T follicular helper cell (primary cell): ENCODE measurements at places on chromosomes 11 and 22.
A peak's percentile ranks its signal among the peaks of the same experiment; 100 is the strongest.

GRCh38 chr11:66912911-66913310 is 45.3 kb downstream of the PC start:
- no peak for DNase-seq

DNA sequence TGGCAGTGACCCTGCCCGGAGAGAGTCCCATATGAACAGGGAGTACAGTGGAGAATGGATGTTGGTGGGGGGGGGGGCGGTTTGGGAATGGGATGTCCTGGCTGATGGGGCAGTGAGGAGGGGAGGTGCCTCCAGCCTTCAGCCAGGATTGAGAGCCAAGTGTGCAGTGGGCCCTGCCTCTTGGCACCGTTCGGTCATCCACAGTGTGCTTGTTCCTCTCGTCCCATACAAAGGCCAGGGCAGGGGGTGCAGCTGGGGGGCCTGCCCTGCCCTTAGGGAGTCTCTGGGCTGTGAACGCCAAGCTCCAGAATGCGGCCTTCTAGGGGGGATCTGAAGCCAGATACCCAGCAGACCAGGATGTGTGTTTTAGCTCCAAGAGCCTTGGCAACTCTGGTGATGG is 34.0 kb downstream of the KCNC1 start:
- DNase-seq = no peak

DNA sequence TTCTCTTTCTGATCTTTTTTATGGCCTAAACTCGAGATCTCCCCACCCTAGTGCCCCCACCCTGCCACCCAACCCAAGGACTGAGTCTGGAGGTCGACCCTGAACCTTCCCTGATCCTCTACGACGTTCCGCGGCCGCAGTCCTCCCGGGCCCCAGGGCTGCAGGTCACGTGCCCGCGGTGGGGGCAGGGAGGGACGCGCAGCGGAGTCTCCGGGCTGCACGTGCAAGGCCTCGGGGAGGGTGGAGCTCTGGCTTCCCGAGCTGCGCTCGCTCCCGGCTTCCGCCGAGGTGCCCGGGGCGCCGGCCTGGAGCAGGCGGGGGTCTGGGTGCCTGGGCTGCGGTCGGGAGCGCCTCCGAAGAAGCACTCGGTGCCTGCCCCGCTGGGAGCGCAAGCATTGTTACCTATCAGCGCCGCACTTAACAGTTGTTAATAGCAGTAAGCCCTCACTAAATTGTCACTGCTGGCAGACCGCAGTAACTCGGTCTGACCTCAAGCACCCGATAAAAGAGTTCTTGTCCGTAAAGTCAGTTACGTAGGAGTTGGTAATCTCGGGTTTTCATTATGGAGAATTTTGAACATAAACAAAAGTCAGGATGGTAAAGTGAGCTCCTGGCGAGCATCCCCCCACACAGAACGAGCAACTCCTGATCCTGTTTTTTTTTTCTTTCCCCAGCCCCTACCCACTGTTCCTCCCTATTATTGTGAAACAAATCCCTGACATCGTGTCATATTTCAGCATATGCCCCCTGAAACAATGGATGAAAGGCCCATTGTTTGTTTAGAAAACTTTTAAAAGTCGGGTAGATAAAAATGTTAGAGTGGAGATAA is 69.7 kb upstream of the EP300 start:
- DNase-seq = peak; percentile 69

DNA sequence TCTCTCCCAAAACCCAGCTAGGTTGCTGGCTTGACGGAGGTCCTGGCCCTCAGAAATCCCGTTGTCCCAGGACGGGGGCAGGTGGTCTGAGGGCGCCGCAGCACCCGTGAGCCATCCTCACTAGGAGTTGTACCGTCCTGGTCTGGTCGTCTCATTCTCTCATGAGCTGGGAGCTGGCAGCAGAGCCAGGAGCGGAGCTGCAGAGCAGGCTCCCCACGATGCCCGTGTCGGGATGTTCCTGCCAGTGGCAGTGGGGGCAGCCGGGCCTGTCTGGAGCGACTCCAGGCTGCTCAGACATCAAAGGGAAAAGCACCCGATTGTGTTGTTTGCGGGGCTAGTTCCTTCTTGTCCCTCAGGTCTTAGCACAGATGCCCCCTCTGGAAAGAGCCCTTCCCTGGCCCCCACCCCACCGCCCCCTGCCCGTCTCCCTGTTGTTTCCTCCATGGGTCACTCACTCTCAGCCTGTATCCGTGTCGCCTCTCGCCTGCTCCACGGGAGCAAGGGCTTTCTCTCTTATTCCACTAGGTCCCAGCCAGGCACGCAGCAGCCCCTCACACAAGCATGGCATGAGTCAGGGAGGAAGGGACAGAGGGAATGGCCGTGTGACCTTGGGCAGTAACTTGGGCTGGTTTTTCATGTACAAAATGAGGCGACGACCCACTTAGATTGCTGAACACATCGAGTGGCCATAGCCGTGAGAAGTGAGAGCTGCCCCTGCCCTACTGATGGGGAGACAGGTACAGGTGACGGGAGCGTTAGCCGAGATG is 23.2 kb upstream of the MGAT3 start:
- no peak for DNase-seq

DNA sequence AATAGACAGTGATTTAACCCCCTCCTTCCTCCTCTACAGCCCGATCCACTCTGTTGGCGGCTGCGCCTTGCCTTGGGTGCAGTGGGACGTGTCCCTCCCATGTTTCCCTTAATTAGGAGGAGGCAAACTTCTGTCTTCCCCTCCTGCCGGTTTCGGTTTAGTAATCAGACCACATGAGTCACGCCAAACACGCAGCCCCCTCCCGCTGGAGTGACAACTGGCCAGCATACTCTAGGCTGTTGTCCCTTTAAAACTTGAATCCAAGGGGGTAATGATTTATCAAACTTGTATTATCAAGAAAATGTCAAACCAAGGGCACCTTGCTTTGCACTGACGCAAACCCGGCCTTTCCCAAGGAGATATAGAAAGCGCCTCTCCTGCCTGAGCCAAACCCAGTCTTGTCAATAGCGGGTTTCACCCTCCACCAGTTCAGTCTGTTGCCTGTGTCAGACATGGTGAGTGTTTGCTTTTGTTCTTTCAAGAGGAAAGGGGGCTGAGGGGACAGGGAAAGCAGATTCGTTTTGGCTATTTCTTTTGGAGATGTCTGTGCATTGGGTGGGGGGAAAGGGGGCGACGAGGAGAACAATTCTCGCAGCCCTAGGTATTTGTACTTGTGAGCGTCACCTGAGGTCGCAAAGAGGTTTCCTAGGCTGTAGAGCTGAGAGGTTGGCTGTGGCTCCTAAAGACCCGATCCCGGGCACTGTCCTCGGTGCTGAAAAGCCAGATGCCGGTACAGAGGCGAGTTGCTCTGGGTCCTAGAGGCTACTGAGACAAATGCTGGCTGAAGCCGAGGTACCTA is at the start of gene SLC6A5:
Gene SLC6A5, plus strand, starts transcription at position 388 of the 799 bp plus-strand sequence. Its CDS starts 65 bp downstream, at position 453.
- DNase-seq = no peak

- DNase-seq = no peak
Measured at GRCh38 chr11:76236092-76236999, 30.0 kb upstream of the WNT11 start.

DNA sequence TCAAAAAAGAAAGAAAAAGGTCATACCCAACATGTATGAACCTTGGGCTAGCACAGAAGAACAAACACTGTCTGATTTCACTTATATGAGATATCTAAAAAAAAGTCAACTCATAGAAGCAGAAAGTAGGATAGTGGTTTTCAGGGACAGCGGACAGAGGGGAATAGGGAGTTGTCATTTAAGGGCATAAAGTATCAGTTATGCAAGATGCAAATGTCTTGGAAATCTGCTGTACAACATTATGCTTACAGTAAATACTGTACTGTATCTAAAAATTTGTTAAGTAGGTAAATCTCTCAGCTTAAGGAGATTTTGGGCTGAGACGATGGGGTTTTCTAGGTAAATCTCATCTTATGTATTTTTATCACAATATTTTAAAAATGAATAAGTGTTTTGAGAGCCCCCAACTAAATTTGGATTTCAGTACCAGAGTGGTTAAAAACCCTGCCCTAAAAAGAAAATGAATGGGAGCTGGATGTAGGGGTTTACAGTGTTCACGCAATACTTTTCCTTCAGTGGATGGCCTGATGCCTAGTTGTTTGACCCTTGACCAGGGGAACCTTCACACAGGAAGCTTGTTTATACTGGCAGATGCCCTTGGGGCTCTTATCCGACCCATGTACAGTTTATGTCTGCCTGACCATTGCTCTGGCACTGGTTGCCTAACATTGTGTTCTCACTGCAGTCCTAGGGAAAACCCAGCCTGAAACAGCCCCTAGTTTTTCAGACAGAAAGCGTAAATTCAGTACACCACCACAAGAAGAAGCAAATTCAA is 34.8 kb downstream of the SLC22A9 start:
- no peak for DNase-seq

DNA sequence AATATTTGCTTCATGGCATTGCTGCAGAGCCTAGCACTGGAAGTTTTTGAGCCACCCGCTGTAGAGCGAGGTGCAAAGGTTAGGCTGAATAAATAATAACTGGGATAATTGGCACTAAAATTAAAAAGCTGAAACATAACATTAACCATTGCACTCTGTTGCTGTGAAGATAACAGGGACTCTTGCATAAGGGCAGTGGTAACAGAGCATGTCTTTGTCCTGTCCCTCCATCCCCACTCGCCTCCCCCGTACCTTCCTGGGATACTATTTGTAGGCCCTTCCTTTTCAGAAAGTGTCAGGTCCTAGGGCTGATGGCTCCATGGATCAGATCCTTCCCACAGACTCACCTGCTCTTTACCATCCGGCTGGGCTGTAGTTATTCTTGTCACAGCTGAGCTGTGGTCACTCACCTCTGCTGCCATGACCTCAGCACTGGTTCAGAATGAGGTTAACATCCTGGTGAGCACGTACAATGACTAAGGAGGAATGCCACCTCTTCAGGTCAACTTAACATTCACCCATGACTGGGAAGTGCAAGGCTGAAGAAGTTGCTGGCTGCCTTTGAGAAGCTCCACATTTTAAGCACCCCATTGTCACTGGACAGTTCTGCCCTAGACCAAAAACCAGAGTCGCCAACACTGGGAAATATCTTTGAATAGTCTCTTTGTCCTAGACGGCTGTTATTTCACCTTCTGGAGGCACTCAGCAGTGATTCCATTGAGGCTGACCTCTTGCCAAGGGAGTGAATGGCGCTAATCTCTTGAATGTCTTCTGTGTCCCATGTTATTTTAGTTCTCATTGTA is 103.2 kb upstream of the KIRREL3 start:
- no peak for DNase-seq

DNA sequence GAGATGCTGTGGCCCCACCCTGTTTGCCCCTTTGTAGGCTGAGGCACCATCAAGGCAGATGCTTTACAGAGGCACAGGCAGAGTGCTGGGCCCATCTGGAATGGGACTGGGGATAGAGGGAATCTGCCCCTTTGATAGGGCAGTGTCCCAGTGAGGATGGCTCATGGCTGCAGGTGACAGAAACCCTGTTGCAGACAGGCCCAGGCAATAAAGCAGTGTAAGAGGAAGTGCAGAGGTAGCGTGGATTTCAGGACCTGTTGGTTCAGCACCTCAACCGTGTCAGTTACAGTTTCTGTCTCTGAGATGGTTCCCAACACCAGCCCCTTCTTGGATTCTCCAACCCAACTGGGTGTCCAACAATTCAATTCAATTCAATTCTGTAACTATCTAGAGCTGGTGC is 25.1 kb downstream of the PRDM11 start:
- no peak for DNase-seq

- no peak for DNase-seq
Measured at GRCh38 chr11:116073854-116074837, 569.9 kb upstream of the CADM1 start.

DNA sequence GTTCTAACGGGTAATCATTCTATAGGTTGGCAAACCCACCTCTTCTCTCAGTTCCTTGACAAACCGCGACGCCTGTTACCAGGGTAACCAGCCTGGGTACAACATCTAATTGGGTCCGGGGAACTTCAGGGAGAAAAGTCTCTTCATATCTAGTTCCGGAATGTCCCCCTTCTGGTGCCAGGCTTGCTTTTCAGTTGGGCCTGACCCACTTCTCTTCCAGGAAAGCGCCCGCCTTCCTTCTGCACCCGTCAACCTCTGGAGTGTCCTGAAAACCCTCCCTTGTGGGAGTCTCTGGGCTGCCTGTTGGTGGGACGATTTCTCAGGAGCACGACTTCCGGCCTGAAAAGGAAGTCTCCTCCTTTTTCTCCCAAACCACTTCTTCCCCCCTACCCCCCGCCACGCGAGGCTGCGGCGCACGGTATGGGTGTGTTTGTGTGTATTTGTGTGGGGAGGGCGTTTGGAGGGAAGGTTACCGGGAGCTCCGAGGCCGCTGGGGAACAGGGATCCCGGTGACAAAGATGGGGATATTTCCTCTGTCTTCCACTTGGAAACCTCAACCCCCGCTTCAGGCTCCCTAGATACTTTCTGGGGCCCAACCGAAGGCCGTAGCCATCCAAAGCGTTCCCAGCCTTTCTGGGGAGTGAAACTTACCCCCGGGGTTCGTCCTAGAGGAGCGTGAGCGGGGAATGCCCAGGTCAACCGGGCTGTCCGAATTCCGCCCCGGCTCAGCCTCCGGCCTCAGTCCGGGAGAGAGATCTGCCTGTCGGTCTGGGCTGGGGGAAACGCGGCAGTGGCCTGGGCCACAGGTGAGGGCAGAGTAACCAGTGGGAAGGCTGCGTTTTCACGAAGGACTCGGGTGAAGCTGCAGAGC is at the start of the genes NKAPD1 and PIH1D2:
Gene NKAPD1, plus strand, starts transcription at position 359 of the 871 bp plus-strand sequence. CDS start 1,276 bp downstream, outside the sequence.
Gene PIH1D2, minus strand, starts transcription at position 77 of the 871 bp plus-strand sequence. CDS start 843 bp downstream, outside the sequence.
- DNase-seq = peak; percentile 78

GRCh38 chr22:46054091-46055073 is 77.4 kb upstream of the WNT7B start:
- no peak for DNase-seq

DNA sequence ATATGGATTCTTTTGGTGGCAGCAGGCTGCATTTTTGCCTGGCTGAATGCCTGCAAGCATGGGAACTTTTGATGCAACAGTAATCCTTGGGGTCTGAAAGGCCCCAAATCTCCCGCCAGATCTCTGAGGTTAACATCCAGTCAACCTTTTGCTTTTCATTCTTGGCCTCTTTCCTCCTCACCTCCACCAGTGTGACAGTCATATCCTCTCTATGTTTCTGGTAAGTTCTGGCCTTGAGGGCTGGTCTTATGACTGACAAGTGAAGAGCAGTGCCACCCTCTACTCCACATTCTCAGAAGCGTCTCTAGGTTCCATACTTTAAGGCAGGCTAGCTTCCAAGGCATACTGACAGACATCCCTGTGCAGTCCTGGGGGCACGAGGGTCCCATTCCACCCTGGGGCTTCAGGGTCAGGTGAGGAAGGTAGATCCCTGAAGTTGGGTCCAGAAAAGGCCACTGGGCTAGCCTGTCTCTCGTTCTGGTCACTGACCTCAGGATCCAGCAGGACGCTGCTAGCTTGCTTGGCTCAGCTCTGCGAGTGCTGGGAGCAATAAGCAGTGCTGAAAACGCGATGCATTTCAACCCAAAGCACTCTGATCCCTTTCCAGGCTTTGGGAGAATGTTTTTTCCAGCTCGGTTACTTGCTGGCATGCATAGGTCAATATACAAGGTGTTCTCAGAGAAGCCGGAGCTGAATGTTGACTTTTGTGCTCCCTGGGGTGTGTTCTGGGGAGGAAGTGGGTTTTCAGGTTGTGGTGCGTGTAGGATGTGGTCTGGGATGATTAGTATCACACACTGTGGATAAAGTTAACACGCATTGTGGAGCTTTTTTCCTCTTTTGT is 75.2 kb downstream of the PTPRJ start:
- peak; percentile 34 for DNase-seq

GRCh38 chr11:85758480-85759039 is 52.4 kb downstream of the SYTL2 start:
- DNase-seq = no peak

GRCh38 chr11:64790205-64791095 is 12.1 kb upstream of the SF1 start:
- DNase-seq = no peak

GRCh38 chr11:355581-356458 is 13.5 kb upstream of the B4GALNT4 start:
- peak; percentile 75 for DNase-seq
